ENCODE measurements at places on chromosomes 2 and 18.

DNA sequence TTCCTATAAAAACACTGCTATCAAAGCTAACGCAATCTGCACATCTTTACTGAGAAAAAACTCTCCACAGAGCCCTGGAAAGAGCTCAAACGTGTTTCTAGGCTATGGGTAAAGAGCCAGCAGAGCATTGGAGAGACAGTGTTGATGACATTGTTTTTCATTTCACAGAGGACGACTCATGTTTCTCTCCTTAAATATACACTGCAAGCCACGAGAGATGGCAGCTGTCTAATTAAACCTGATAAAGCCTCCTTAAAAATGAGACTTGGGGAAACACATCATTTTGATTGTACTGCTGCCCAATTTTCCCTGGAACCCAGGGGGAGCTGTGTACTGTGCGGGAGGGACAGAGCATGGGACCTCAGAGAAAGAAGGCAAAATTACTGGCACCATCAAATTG lies 294.3 kb upstream of the SETBP1 start:
- no peak for DNase-seq

GRCh38 chr2:238459081-238459629 lies 32.4 kb downstream of the ASB1 start:
- DNase-seq = no peak

DNA sequence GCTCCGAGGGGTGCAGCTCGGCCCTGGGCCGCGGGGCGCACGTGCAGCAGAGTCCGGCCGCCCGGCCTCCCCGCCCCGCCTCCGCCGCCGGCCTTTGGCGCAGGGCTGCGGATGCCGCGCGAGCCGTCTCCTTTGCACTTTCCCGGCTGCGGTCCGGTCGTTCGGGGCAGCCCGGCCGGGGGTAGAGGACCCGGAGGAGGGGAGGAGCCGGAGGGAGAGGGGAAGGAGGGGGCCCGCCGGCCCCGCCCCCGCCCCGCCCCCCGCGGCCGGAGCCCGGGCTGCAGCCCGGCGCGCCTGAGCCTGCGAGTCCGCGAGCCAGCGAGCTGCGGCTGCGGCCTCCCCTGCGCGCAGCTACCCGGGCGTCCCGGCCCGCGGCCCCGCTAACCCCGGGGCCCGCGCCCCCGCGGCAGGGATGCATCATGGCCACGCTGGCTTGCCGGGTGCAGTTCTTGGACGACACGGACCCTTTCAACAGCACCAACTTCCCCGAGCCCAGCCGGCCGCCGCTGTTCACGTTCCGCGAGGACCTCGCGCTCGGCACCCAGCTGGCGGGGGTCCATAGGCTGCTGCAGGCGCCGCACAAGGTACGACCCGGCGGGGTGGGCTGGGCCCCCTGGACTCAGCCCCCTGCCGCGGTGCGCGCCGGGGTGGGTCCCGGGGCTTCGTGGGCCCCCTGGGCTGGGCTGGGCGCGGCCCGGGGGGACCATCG lies at the start of gene FHOD3:
Gene FHOD3, plus strand, starts transcription at position 297 of the 709 bp plus-strand sequence. Its CDS starts 123 bp downstream, at position 420.
- DNase-seq = no peak

GRCh38 chr2:236673126-236673822 lies 103.6 kb downstream of the ACKR3 start:
- DNase-seq = no peak

DNA sequence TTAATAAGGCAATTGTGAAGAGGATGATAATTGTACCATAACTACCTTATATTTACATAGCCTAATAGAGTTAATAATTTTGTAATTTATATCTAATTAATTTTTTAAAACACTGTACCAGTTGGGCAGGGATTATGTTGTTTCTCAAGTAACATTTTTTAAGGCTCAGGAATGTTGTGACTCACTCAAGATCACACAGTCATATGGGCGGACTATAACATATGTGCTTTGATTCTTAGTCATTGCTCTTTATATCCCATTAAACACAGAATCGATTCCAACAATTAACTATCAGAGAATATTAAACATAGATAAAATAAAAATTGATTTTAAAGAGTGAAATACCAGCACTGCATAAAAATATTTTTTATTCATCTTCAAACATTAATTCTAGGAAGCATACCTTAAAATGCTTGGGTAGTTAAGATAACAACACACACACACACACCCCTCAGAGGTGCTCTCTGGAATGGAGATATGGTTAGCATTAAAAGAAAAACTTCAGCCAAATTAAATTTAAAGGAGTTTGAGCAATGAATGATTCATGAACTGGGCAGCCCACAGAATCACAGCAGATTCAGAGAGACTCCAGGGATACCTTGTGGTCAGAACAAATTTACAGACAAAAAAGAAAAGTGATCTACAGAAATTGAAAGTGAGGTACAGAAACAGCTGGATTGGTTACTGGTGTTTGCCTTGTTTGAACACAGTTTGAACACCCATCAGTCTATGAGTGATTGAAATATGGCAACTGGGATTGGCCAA lies 869.4 kb upstream of the ID2 start:
- no peak for DNase-seq

- no peak for DNase-seq
These were observed 62.0 kb downstream of the IKZF2 start for GRCh38 chr2:213089438-213089837.

DNA sequence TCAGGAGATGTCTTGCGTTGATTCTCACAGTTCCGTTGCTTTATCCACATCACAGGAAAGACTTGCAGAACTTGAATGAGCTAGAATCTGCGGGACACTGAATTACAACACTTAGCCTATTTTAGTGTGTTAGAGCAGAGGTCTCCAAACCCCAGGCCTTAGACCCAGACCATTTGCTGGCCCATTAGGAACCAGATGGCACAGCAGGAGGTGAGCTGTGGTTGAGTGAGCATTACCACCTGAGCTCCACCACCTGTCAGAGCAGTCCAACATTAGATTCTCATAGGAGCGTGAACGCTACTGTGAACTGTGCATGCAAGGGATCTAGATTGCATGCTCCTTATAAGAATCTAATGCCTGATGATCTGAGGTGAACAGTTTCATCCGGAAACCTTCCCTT lies 3.8 kb downstream of the MRPL30 start:
- DNase-seq = no peak

GRCh38 chr2:33477473-33478468 lies 1.3 kb downstream of the RASGRP3 start:
- DNase-seq = peak; percentile 26

DNA sequence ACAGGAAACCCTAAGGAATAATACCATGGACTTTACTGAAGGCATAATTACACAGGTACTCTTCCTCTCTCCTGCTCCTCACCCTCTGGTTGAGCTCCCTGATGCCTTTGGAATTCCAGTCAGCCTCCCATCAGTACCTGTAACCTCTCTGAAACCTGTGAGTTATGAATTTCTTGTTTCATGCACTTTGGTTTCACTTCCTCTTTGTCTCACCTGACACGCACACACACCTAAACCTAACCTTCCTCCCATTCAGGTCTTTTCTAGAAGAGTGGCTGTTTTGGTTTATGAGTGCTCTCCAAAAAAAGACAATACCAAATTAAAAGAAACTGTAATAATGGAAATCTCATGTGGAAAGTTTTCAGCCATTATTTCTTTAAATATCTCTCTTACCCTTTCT lies 451.3 kb upstream of the VWC2L start:
- no peak for DNase-seq

- DNase-seq = no peak
These were observed 28.6 kb upstream of the VIT start for GRCh38 chr2:36667931-36668330.

- no peak for DNase-seq
These were observed 623.9 kb downstream of the NYAP2 start for GRCh38 chr2:226023383-226023782.

DNA sequence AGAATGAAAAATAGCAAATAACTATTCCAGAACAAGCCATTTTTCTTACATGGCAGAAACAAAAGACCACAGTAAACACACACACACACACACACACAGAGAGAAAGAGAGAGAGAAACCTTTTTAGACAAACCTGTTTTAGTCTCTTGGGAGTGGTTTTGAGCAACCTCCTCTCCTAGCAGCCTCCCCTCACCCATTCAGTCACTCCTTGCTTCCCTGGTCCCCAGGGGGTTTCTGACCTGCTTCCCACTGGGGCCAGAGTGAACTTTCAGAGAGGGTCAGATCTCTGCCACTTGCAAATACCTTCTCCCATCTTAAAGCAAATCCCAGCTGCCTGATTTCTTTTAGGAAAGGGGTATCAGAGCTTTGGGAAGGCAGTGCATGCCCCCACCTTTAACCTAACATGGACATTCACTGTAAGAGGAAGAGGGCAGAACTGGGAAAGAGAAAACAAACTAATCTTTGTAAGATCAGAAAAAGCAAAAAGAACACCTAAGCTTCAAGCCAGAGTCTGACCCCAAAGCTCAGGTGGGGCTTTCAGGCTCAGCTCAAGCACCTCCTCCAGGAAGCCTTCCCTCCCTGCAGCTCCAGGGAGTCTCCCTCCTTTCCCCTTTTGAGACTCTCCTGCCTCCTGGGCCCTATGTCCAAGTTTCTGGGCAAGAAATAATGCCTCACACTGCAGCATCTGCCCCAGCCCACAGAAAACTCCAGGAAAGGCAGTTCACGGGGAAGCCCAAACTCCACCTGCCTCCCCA lies 2.7 kb downstream of the SDC1 start:
- DNase-seq = no peak

GRCh38 chr2:11352781-11353537 lies 8.5 kb upstream of the ROCK2 start:
- no peak for DNase-seq

DNA sequence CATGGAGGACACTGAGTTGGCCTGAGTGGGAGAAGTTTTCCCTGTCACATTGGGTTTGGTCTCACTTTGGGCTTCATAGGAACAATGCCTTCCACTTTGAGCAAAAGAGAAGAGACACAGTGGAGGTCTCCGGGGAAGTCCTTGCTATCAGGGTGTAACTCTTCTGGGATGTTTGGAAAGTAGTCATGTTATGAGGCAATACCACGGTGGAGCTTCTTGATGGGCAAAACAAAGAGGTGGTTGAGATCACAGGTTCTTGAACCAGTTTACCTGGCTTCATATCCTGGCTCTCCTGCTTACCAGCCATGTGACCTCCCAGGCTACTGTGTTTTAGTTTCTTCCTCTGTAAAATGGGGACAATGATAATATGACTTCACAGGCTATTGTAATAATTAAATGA lies 478.6 kb downstream of the SLC4A3 start:
- no peak for DNase-seq

- DNase-seq = no peak
These were observed 320.1 kb downstream of the OSR1 start for GRCh38 chr2:19038071-19039015.

- DNase-seq = no peak
These were observed 1590.0 kb upstream of the LRRTM1 start for GRCh38 chr2:81894451-81894990.

GRCh38 chr2:150646746-150647145 lies 159.3 kb upstream of the RND3 start:
- no peak for DNase-seq

DNA sequence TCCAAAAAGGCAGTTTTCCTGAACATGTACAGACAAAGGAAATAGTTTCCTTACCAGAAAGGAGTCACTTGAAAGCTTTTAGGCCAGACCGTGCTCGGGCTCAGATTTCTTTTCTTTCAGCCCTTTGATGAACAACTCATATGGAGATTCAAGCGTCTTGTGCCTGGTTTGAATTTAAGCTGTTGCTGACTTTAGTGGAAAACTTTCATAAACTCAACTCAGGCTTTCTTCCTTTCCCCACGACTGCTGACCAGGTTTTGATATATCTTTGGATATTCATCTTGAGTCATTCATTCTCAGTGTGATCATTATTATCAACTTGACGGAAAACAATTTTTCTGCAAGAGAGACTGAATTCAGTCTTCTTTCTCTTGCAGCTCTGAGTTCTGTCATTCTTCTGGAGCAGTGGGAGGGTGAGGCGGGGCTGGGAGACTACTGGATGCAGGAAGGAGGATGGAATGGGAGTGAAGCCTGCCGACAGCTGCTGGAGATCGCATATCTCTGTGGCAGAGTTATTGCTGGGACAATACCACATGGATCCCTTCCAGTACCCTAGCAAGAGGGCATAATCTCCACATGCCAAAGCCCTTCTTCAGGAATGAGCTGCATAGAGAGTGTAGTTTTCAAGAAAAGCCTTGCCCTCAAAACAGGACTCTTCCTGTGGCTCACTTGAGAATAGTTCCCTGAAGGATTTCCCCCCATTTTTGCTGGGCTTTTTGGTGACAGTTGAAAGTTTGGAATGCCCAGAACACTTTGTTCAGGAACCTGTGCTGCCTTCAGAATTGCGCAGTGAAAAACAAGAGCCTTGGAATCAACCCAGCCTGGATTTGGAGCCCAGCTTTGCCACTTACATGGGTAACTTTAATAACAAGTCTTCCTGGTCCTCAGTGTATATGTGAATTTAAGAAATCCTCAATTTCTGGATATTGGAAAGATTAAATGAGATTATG lies 364.4 kb downstream of the ZNF521 start:
- no peak for DNase-seq

GRCh38 chr2:238287737-238288649 lies at the start of gene PER2:
PER2 (minus strand) TSS chr2:238288610; CDS start chr2:238277936, 10,674 bp downstream.
- peak; percentile 36 for DNase-seq

DNA sequence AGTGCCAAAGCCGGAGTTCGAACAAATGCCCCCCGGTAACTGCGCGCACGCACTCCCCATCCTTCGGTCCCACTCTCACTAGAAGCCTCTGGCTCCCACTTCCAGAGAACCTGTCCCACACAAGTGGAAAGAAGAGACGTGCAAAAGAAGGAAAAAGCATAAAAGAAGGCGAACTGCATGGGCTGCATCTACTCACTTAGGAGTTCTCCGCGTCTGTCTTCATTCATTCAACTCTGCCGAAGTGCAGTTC lies 312 bp downstream of the NR4A2 start:
- peak; percentile 19 for DNase-seq
